ENCODE measurements at places on chromosomes 5 and 9.
A peak's percentile ranks its signal among the peaks of the same experiment; 100 is the strongest.

DNA sequence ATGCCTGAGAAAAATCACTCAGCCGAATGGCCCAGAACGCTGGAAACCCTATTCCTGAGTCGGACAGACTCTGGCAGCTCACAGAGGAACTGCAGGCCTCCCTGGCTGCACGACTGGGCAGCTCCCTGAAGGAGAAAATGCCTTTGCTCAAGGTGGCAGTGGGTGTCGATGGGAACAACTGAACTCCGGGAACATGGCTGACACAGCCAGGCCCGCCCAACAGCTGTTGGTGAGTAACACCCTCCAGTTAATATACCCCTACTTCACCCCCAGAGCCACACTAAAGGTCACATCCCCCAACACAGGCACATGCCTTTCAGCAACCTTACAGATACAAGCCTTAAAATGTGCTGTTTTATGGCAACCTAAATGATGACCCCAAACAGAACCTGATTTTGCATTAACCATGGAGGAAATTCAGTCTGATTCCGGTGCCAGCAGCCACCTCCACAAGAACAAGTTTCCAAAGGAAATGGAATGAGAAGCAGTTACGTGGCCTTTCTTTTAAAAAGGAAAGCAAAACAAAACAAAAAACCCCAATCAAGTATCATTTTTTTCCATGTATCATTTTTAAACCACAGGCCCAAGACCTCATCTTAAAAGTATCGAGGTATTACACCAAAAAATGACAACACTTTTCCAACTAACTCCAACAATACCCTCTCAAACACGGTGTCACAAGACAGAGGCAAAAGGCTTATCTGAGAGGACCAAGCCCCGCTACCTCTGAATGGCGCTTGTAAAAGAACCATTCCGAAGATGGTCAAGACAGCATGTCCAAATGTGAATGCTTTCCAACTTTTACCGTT is 3.1 kb downstream of the KLF9 start:
- DNase-seq, result peak; percentile 50

GRCh38 chr5:106423109-106423897 is 1247.4 kb downstream of the EFNA5 start:
- no peak for DNase-seq

DNA sequence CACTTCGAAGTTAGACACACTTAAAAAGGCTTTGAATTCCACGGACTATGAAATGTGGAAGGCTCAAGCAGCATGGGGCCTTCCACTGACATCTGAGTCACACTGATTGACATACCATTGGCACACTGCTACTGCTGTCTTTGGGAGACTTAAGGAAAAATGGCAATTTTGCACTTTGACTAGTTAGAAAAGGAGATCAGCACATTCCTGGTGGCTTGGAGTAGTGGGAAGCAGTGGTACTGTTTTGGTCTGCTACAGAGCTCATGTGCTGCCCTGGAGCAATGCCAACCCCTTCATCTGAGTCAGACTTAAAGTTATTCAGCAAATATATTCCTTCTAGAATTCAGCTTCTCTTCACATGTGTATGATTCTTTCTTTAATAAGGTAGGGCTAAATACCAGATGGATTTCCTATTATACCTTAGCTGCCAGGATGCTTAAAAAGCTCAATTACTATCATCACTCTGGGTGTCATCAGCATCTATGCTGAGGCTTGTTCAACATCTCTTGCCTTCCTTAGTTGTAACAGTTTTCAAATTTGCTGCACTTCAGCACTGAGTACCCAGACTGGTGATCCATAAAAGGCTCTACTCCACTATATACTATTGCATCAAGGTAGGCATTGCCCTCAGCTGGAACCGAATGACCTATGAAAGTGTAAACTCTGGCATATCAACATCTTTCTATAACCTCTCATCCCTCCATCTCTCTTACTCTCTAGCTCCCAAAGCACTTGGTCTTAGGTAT is 42.3 kb upstream of the MOCS2 start:
- no peak for DNase-seq

GRCh38 chr9:82164159-82164558 is 175.6 kb downstream of the SPATA31D1 start:
- no peak for DNase-seq

- DNase-seq, result no peak
Measured at GRCh38 chr5:149794487-149794971, 64.4 kb downstream of the PPARGC1B start.

DNA sequence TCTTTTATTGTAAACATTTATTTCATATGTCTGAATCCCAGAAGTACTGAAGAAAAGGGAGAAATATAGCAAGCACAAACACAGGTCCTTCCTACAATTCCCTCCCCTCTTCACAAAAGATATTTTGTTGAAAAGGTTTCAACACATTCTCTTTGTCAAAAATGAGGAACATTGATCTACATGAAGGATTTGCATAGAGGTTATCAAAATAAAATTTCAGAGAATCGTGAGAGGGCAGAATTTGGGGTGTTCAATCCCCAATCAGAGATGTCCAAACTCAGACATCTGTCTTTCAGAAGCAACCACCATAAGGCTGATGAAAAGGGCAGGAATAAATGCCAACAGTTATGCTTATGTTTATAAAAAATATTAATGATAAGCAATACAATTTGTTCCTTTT is 69.2 kb downstream of the MARCHF3 start:
- DNase-seq, result no peak

DNA sequence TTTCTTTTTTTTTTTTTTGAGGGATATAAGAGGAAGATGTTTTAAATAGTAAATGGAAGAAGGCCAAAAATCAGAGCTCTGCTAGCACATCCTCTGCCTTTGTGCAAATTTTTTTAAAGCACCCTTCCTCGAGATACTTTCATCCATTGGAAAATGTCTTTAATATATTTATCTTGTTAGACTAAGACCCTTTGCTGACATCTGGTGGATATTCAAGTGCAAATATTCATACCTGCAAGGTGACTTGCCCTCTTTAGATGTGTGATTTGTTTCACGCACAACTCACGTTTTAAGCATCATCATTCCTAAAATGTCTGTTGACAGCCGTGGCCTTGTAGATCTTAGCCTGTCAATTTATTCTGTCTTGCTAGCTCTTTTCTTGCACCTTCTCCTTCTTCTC is 258.5 kb downstream of the AGTPBP1 start:
- DNase-seq, result no peak

GRCh38 chr5:158943057-158943456 is 156.7 kb downstream of the EBF1 start:
- DNase-seq, result no peak

GRCh38 chr9:112334432-112334841 is 1.0 kb upstream of the PTBP3 start:
- peak; percentile 65 for DNase-seq

GRCh38 chr5:51156838-51157237 is 226.4 kb upstream of the ISL1 start:
- no peak for DNase-seq

GRCh38 chr5:38466424-38467189 is 89.8 kb downstream of the LIFR start:
- DNase-seq, result no peak

DNA sequence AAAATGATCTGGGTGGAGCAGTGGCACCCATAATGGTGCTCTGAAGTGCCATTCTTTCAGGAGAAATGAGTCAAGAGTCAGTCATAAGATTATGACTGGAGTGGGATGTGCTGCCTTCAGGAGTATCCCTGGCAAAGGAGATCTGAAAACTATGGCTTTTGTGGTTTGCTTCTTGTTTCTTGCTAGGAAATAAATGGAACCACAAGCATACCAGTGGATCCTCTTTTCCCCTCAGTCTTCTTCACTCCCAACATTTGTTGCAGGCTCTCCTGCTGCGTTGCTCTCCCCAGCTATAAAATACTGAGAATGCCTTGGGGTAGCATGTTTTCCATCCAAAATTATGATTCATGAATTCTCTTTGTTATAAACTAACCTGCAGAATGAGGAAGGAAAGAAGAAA is 199.1 kb downstream of the NNT start:
- DNase-seq, result no peak

DNA sequence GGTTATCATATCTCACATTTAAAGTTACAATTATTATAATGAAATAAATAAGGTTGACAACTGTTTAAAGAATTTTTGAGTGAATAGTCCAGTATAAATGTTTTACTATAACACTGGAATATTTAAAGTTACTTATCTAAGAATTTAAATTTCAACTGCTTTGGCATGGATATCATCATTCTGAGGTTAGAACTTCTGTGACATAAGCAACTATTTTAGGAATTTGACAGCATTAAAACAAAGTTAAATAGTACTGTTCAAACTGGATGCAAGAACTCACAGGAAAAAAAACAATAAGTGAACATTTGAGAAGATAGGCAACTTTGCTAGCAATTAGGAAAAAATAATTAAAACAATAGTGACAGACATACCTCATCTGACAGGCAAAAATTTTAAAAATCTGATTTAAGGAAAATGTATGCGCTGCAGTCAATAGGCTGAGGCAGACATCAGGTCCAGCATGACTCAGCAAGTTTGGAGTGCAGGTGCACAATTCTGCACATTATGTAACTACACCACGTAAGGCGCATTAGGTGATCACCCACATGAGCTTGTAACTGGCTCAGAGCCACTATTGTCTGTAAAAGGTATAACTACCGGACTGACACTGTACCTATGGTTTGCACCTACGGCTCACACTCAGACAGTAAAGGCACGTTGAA is 180.6 kb downstream of the PDE4D start:
- no peak for DNase-seq

DNA sequence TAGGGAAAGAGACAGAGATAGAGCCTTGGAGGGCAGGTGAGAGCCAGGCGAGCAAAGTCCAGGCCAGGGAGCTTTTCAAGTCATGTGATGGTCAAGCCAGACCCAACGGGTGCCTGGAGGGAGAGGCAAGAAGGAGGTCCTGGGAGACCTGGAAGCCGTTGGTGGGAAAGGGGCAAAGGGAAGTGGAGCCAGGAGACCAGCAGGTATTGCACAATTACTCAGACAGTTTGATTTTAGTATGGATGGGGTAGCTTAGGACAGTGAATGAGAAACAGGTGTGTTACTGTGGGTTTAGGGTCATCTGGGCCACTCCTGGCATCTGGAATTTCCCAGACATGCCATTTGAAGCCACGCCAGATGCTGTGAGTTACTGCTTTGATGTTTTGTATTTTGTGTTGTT is 5.1 kb downstream of the SECISBP2 start:
- no peak for DNase-seq

DNA sequence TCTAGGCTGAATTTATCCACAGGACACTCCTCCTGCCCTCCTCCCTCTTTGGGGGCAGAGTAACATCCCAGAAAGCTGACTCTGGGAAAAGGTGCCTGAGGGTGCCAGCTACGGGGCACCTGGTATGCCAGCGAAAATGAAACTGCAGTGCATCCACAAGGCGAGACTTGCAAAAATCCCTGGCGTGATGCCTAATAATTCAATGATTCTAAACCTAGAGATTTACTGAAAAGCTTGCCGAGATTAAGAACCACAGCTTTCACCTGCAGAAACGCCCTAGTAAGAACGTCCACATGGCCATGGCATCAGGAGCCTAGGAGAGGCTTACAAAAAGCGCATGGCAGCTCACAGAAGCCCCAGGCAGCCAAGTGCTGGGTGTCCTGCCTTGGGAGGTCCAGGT is 20.9 kb downstream of the CCNJL start:
- no peak for DNase-seq

DNA sequence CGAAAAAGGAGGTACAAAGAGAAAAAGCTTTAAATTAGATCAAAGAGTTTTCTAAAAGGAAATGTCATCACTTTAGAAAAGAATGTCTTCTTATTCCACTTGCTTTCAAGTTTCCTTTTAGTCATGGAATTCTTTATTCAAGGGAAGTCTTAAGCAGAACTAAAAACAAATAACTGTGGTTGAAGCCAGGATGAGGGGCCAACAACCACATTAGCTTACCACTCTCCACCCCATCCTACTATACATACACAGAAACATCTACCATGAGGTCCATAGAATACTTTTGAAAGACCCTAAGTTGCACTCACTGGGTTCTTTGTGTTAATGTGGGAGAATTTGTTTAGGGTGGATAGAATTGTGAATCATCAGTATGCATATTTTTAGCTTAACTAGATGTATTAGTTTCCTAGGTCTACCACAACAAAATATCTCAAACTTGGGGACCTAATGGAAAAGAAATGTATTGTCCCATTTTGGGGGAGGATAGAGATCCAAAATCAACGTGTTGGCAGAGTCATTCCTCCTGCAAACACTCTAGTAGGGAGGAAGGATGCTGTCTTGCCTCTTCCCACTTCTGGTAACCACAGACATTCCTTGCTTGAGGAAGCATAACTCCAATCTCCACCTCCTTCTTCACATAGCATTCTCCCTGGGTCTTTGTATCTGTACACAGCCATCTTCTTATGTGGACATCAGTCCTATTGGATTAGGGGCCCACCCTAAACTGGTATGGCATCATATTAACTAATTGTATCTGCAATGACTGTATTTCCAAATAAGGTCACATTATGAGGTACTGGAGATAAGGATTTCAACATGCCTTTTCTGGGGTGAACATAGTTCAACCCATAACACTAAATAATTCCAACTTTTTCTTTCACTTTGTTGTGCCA is 239.4 kb downstream of the LURAP1L start:
- DNase-seq, result no peak

DNA sequence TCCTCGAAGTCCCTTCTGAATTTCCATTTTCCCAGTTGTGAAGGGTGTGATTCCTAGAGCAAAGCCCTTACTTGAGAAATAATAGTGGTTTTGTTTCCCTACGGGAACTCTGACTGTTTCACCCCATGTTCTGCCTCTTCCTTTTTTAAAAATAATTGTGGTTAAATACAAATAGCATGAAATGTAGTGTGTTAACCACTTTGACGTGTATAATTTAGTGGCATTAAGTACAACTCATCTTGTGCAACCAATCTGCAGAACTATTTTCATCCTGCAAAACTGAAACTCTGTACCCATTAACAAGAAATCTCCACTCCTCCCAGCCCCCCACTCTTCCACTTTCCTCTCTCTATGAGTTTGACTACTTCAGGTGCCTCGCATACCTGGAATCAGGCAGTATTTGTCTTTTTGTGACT is 35.6 kb upstream of the HAND1 start:
- peak; percentile 38 for DNase-seq

DNA sequence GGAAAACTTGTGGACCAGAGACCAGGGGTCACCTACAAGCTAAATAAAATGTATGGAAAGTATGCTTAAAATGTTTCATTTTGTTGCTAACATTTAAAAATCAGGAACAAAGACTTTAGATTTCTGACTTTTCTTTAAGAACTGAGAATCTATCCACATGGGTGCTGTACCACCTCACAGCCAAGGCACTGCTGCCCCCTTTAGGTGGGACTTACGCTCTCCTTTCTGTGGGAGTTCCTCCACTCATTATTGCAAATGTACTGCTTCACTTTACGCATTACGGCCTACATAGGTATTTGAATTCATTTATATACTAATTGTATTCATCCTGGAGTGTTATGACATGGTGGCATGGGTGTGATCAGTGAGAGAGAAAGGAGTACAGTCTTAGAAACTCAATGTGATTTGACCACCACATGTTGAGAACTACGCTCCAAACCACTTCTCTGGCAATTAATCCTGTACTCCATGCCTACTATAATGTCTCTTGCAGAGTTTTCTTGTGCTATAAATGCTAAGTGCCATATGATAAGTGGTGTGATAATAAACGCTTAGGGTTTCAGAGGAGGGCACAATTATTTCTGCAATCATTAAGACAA is 24.7 kb upstream of the CETN3 start:
- DNase-seq, result peak; percentile 43
